ENCODE measurements at places on chromosomes 1 and 21.

- DNase-seq: no peak
These were observed 138.1 kb upstream of the ADAMTS5 start for GRCh38 chr21:27104846-27105431.

DNA sequence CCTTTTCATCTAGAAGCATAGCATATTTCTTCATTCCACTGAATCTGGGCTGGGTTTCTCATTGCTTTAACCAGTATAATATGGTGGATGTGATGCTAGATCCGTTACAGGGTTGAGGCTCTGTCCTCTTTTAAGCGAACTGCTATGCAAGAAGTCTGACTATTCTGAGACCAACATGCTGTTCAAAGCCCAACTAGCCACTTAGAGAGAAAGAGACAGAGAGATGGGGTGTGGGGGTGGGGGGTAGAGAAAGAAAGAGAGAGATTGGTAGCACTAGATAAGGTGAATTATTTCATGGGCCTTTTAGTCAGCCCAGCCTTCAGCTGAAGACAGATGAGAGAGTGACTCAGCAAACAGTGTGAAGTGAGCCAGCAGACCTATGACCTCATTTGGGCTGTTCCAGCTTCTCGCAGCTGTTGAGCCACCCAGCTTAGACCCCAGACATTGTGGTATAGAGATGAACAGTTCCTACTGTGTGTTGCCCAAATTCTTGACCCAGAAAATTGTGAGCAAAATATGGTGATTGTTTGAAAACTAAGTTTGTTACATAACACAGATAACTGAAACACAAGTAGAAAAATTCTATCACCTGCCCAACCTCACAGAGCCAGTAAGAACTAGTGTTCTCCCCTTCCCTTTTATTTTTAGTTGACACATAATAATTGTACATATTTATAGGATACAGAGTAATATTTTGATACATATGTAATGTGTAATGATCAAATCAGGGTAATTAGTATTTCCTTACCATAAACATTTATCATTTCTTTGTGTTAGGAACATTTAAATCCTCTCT lies 40.7 kb upstream of the PRKACB start:
- DNase-seq: no peak

DNA sequence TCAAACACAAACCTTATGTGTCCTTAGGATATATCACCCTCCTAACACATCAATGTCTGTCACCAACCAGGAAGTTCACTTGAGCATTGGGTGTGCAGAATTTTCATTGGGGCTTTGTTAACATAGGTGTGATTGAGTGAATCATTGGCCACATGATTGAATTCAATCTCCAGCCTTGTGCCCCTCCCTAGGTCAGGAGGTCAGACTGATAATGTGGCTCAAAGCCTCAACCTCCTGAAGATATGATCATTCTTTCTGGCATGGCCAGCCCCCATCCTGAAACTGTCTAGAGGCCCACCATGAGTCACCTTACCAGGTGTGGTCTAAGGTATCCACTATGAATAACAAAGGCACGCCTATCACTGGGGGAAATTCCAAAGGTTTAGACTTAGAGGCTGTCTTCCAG lies 90.1 kb downstream of the PKN2 start:
- no peak for DNase-seq

DNA sequence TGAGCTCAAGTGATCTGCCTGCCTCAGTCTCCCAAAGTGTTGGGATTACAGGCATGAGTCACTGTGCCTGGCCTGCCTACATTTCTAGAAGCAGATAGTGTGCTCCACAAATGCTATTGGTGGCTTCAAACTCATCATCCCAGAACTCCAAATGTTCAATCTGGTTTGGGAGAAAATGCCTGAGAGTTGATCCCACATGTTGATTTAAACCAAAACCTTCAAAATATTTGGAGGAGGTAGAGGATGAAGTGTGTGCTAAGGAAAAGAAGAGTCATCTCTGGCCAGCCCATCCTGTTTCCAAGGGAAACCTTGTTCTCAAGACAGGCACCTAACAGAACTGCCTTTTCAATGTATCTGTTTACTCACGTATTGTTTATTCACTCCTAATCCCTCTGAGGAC lies 55.4 kb upstream of the GRHL3 start:
- DNase-seq: no peak

DNA sequence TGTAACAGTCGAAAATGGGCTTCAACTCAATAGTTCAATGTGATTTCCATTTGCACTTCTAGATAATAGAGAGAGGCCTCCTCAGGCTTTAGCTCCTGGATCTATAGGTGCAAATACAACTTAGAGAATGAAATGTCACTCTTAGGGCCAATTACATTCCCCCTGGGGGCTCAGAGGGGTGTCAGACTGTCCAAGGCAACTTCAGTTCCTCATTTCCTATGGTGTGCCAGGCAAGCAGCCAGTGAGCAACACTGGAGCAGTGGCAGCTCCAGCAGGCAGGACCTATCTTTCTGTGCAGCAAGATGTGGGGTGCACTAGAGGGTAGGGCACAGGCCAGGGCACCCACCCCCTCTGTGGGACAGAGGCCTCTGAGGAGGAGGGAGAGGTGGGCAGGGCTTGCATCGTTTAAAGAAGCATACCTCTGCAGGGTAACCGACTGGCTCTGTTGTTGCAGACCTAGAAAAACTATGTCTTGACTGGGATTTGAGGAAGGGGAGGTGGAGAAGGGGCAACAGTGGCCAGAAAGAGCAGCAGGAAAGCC lies 97.3 kb downstream of the SUSD4 start:
- no peak for DNase-seq

DNA sequence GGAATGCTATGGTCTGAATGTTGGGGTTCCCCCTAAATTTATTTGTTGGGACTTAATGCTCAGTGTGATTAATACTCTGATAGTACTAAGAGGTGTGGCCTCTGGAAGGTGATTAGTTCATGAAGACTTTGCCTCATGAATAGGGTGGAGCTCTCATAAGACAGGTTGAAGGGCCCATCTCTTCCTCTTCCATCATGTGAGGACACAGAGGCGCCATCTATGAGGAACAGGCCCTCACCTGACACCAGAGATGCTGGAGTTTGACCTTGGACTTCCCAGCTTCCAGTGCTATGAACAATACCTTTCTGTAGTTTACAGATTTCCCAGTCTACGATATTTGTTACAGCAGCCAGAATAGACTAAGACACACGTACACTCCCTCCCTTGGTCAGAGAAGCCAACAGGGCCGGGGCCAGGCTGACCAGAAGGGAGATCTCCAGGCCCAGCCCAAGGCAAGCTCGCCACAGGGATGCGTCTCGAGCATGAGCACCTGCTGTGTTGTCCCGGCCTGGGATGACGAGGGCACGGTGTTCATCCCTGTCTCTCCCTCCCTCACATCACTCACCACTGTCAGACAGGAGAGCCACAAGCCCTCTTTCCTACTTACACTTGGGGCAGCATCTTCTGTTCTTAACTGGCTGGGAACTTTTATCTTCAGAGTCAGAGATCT lies 4.7 kb upstream of the ABCG1 start:
- DNase-seq: no peak

- DNase-seq: no peak
These were observed 333 bp upstream of the CHAF1B start for GRCh38 chr21:36384885-36385232.

Measured in stimulated activated CD8-positive, alpha-beta memory T cell treated with anti-CD3 and anti-CD28 coated beads, Interleukin-7, amount 100 ng/mL, for 1 hour (primary cell).